ENCODE measurements at places on chromosomes 1 and 21.

GRCh38 chr1:32311709-32312393 is 20.0 kb downstream of the HDAC1 start:
- DNase-seq: no peak

DNA sequence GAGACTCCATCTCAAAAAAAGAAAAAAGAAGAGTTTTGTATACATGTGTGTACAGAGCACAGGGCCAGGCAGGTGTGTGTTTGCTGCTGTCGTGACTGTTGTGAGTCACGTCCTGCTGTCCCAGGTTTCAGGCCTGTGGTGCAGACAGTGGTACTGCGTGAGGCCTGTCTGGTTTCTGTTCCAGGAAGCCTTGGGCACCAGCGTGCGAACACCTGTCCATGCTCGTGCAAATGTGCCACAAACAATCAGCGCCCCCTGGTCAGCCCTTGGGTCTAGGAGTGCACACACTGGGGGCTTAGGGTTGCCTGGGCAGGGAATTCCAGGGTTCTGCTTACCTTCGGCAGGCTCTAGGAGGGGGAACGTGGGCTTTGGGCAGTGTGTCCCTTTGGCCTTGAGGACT is 16.9 kb downstream of the GPR157 start:
- no peak for DNase-seq

GRCh38 chr1:42206164-42206563 is 41.6 kb upstream of the GUCA2A start:
- no peak for DNase-seq

DNA sequence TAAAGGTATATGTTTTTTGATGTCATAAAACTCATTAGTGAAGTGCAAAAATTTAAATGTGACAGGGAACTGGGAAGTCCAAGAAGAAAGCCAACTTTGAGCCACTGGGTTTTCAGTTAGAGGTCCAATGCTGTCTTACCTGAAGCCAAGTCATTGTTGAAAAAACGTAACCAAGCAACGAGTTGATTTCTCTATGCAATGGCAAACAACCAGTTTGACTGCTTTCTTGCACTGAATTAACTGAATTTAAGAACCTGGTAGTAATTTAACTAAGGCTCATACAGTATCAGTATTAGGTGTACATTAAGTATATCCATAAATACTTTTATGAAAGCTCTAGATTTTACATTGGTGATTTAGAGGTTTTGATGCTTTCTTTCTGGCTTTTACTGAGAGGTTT is 20.2 kb upstream of the S1PR1 start:
- no peak for DNase-seq

- DNase-seq: no peak
These were observed 682.6 kb downstream of the RWDD3 start for GRCh38 chr1:95916616-95917015.

Measured in HAP-1 (cell line).